ENCODE measurements at places on chromosomes 16 and 17.
A peak's percentile ranks its signal among the peaks of the same experiment; 100 is the strongest.

- DNase-seq = peak; percentile 52
Observed at GRCh38 chr16:3938843-3939624, 58.5 kb upstream of the CREBBP start.

DNA sequence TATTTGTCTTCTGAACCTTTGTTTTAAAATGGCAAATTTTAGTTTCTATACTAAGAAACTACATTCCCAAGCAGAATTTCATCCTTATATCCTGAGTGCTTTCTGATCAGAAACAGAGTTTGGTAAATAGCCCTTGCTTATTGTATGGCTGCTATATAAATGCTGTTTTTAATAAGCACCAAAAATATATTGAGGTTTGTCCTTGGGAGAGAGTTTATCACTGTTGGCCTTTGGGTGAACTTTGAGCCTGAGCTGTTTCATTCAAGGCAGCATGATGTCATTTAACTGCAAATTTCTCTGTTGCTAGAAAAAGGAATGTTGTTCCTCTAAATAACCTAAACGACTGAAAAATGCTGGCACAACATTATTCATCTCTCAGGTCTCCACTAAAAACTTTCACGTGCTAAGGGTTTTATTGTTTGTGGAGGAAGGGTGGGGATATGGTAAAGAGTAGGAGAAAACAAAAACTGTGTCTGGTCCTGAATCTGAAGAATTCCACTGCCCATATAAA, 334.3 kb upstream of the TBX2 start:
- DNase-seq = peak; percentile 29

DNA sequence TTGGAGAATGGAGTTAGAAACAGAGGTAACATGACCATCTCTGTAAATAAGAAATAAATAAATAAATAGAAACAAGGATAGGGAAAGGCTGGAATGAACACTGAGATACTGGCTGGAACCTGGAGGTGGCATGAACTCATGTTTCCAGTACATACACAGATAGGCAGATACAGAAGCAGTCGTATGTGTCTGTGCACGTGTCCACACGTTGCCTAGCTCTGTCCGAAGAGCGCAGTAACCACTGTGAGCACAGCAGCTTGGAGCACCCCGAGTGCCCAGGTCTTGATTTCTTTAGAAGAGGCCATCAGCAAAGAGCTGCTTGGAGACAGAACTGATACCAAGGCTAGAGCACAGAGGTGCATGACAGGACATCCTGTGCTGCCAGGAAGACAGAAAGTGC, 37.1 kb upstream of the SLC38A8 start:
- no peak for DNase-seq

DNA sequence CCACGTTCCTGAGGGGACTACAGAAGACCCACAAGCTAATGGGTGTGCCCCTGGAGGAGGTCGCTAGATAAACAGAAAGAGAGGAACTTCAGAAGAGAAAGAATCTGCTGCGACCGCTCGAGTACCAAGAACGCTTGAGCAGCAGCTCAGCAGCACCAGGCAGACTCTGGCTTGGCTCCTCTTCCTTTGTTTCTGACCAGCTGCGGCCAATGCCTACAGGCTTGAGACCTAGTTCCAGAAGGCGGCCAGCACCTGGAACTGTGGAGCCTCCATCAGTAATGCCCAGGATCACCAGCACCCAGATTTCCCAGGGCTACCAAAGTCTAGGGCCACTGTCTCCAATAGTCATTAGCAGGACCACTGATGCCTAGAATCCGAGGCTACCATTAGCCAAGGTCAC, 26.0 kb upstream of the GOSR2 start:
- DNase-seq = no peak

DNA sequence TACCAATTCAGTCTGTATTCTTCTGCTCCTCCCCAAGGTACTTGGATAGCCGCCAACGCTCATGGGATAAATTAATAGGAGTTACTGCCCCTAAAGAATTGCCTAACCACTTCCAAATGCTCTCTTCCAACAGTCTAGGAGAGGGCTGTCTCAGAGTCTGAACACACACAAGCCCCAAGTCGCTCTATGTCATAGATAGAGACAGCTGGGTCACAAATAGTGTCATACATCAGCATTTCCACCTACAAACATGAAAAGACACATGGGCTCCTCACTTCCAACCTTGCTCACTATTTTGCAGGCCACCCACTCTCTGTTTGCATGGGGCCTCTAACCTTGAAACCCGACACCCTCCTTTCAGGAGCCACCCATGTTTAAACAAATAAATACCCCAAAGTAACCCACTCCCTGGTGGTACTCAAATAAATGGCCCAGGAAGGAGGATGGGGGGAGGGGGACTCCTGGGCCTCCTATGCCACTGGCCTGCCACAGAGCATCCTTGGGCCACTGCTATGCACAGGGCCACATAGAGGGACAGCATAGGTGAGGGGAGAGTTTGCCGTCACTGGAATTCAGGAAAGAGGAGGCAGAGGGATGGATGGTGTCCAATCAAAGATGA, 265.9 kb downstream of the SOX9 start:
- no peak for DNase-seq

GRCh38 chr17:51238255-51238887, 21.5 kb downstream of the MBTD1 start:
- no peak for DNase-seq

DNA sequence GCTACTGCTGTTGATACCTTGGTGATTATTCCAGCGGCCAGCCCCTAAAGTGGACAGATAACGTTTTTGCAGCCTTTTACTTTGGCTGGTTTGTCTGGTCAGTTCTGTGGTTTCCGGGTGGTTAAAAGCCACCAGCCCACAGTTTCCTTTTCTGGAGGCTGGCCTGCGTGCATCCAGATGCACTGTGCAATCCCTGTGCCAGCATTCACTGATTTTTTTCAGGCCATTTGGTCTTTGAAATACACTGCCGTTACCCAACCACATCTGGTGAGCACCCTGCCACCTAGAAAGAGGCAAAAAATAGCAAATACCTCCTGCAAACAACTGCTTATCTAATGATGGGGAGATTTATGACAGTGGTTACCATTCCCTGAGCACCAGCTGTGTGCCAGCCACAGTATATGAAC, 797 bp downstream of the NUDT7 start:
- DNase-seq = no peak
